Keratinocyte (primary cell): ENCODE measurements at places on chromosomes 3 and 15.
A peak's percentile ranks its signal among the peaks of the same experiment; 100 is the strongest.

GRCh38 chr3:45509038-45509767, 85.3 kb upstream of the LIMD1 start:
- DNase-seq, result peak; percentile 57

DNA sequence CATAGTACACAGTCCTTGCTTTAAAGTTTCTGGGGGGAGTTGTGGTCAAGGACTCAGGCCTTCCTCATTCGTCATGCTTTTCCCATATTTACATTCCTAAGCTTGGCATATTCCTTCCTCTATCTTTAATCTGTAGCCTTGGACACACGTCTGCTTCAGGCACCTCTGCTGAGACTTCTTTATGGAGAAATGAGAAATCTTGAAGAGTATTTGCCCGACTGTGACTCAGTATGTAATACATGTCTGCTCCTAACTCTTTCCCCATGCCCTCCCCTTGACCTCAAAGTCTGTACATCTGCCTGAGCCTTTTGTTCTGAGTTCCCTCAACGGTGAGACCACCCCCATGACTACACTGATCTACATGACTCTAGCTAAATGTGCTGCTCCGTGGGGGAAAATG, 246.1 kb downstream of the SI start:
- no peak for DNase-seq

- no peak for DNase-seq
Observed at GRCh38 chr3:31533169-31534064, 692 bp downstream of the STT3B start.

GRCh38 chr3:147318900-147319299, 87.4 kb downstream of the ZIC4 start:
- no peak for DNase-seq

DNA sequence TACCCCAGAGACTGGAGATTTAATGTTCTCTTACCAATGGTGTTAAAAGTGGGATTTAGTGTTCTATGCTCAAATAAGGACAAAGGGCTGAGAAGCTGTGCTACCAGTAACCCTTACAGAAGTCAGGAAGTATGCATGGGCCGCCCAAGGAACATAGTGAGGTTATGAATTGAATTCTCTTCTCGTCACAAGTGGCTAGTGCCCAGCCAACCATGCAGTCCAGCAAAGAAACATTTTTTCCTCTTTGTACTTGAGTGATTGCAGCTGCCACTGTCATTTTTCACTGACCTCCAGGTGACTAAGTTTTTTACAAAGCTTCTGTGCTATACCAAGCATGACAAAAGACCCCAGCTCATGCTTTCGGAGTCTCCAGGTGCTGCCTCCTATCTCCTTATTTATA, 110.6 kb upstream of the DCBLD2 start:
- no peak for DNase-seq

GRCh38 chr3:151377768-151378385, 6.7 kb downstream of the P2RY12 start:
- DNase-seq, result no peak

- no peak for DNase-seq
Observed at GRCh38 chr15:54884312-54884711, 312.4 kb downstream of the RSL24D1 start.

DNA sequence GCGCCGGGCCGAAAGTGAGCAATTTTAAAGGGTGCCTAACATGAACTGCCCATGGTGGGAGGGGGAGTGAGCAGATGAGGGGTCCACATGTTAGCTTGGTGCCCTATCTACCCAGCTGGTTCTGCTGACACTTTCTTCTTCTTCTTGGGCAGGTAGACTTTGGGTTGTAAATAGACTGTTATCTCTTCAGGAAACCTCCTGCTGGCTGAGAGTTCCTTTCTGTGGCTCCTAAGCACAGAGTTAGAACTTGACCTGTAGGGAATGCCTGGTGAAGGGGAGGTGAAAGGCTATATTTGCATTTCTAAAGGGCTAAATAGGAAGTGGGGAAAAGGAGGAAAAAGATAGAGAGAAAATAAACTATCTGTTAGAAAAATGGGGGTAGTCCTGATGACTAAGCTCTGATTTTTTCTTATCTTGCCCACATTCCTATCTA, 521.4 kb upstream of the TGFBR2 start:
- DNase-seq, result no peak

- DNase-seq, result no peak
Observed at GRCh38 chr3:140244893-140245292, 309.9 kb downstream of the CLSTN2 start.

- DNase-seq, result no peak
Observed at GRCh38 chr3:146470425-146470990, 1.1 kb upstream of the PLSCR2 start.

- DNase-seq, result no peak
Observed at GRCh38 chr3:155101398-155101797, 21.3 kb downstream of the MME start.

- no peak for DNase-seq
Observed at GRCh38 chr3:47007482-47008233, 28.2 kb downstream of the NBEAL2 start.

- DNase-seq, result no peak
Observed at GRCh38 chr3:140177943-140178342, 243.0 kb downstream of the CLSTN2 start.

GRCh38 chr3:97871186-97871585, 49.4 kb downstream of the CRYBG3 start:
- no peak for DNase-seq

DNA sequence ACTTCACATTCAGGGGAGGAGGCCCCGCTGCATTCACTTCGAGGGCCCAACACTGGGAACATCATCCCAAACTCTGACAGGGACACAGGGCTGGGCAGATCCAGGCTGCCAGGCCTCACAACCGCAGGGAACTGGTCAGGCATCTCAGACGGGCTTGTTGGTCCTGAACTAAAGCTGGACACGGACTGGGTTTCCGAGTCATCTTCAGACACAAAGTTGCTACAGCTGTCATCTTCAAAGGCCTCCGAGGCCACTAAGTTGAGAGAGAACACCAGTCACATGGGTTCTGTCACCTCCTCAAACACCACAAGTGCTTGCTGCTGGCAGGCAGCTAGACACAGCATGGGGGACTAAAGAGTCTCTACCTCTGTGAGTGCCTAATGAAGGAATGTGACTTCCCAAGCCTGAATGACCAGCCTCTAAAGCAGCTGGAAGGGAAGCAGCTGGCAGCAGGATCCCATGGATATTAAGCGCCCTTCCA, 50.9 kb downstream of the CAPN7 start:
- no peak for DNase-seq

- DNase-seq, result no peak
Observed at GRCh38 chr3:127002195-127003174, 19.6 kb downstream of the PLXNA1 start.

DNA sequence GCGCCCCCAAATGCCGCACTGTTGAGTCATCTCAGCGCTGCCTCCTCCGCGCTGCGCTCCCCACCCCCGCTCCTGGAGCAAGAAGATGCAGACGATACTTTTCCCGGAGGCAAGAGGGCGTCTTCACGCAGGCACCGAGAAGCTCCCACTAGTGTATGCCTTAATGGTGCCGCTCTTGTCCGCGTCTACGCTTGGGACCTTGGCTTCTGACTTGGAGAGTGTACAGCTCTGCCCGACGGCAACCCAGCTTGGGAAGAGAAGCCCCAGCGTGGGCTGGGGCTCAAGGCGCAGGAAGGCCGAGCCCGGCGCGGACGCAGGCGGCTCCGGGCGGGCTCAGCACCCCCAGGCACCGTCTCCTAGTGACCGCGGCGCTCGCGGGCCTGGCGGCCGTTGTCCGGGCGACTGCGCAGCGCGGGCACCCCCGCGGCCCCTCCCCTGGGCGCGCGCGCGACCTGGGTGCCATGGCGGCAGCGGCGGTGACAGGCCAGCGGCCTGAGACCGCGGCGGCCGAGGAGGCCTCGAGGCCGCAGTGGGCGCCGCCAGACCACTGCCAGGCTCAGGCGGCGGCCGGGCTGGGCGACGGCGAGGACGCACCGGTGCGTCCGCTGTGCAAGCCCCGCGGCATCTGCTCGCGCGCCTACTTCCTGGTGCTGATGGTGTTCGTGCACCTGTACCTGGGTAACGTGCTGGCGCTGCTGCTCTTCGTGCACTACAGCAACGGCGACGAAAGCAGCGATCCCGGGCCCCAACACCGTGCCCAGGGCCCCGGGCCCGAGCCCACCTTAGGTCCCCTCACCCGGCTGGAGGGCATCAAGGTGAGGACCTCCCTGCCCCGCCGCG, at the start of gene P4HTM:
TSS of gene P4HTM (plus strand) at position 446 of the 840 bp plus-strand sequence. CDS start at position 462, 16 bp downstream.
- DNase-seq, result peak; percentile 76

GRCh38 chr3:126033765-126034164, 50.2 kb downstream of the SLC41A3 start:
- no peak for DNase-seq

GRCh38 chr15:91853948-91854638, 585 bp downstream of the SLCO3A1 start:
- DNase-seq, result no peak

GRCh38 chr15:31977812-31978661, 52.3 kb upstream of the CHRNA7 start:
- no peak for DNase-seq

GRCh38 chr3:15499536-15499935, 22.0 kb downstream of the COLQ start:
- DNase-seq, result no peak
